ENCODE measurements at places on chromosomes 16 and 17.

- DNase-seq, result no peak
Measured at GRCh38 chr16:87086575-87086974, 230.6 kb downstream of the C16orf95 start.

DNA sequence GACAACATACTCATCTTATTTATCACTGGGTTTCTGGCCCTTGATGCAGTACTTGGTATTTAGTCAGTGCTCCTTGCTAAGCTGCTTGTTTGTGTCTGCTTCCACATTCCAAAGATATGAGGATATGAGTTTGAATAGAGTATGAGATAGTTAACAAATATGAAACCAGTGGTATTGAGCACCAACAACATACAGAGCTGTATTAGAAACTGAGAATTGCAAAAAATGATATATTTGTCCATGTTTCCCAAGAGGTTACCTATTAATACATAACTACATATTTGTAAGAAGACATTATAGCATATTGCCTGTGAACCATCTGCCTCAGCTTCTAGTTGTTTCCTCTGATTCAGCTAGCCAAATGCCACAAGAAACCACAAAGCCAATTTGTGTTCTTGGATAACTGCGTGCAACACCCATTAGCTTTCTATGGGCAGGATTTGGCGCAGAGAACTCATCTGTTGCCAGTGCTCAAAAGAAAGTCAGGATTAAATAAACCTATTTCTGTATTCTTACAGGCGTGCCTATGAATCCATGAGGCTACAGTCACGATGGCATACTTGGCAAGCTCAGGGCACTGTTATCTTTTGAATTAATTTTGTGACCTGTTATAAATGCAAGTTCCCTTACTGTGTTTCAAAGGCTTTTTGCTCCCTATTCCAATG is 194.4 kb downstream of the MAP2K6 start:
- peak; percentile 90 for DNase-seq

- no peak for DNase-seq
Measured at GRCh38 chr17:27895940-27896535, 2.9 kb upstream of the LYRM9 start.

DNA sequence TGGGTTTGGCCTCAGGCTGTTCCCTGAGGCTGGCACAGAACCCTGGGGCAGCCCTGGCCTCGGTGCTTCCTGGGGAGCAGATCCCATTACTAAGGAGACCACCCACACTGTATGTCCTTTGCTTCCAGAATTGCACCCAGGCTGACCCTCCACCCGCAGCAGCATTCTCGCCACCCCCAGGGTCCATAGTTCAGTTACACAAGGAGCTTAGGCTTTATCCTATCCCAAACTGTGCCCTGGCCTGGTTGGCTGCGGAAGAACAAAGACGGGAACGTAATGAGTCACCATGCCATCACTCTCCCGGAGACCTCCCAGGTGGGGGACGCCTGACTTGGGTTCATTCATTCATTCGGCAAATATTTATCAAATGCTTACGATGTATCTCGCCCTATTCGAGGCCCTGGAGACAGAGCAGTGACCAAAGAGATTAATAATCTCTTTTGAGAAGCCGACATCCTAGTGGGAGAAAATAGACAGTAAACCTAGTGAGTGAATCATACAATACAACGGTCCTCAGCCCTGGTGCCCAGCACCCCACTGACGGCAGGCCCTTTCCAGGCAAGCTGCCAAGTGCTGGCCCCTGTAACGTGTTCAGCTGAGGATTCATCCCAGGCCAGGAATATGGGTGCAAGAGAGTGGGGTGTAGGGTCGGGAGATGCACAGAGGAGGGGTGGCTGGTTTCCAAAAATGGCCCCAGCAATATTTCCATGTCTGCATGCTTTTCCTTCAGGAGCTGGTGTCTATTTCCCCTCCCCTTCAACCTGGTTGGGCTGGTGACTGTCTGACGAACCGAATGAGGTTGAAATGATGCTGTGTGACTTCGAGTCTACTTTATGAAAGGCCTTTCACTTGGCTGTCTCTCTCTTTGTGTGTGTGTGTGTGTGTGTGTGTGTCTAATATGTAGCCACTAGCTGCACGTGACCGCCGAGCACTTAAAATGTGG is 134.2 kb downstream of the MGAT5B start:
- DNase-seq, result peak; percentile 42

- no peak for DNase-seq
Measured at GRCh38 chr17:6435968-6436367, 1.0 kb upstream of the AIPL1 start.

DNA sequence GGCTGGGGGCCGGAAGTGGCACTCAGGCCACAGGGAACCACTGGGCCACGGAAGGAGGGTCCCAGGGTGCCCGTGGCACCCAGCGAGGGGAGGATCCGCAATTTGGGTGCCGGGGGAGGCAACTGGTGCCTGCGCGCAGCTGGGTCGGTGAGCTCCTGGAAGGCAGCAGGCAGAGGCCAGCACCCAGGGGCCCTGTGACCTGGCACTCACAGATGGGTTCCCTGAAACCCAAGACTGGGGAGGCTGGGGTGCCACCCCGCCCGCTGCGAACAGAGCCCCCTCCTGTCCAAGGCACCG is 663 bp downstream of the SSTR5 start:
- DNase-seq, result no peak

- no peak for DNase-seq
Measured at GRCh38 chr17:73586275-73586832, 57.9 kb downstream of the SDK2 start.

DNA sequence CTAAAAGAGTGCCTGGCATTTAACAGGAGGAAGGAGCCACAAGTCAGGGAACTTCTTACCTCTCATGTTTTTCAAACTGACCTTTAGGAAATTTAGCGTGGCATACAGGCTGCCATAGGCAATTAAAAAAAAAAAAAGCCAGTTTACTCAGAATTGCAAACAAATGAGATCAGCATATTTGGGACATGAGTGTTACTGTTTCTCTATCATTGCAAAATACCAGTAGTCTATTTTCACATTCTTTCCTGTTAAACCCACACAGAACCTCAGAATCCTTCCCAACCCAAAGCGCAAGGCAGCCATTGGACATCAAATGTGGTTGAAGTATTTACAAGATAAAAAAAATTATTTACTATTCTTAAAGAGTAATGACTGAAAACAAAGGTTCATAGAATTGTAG is 366.4 kb upstream of the DYNLRB2 start:
- peak; percentile 81 for DNase-seq

- DNase-seq, result no peak
Measured at GRCh38 chr16:23398987-23399805, 53.8 kb downstream of the COG7 start.

- DNase-seq, result no peak
Measured at GRCh38 chr16:6132121-6132520, 1034.5 kb upstream of the EEF2KMT start.

DNA sequence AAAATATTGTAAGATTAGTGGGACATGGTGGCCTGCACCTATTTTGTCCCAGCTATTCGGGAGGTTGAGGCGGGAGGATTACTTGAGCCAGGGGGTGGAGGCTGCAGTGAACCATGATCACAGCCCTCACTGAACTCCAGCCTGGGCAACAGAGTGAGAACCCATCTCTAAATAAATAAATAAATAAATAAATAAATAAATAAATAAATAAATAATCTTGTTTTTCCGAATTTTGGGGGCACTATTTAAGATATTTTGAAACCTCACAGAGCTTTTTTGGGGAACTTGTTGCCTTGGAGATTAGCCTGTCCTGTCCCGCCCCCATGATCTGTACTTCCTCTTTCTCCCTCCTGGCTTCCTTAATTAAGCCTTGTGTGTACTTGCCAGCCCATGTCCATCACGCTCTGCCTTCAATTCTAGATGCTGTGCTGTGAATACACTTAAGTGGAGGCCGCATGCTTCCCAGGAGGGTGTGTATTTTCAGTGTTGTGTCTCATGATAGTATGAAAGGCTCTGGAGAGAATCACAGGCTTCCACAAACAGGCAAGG is 4.4 kb downstream of the LGALS9 start:
- no peak for DNase-seq

GRCh38 chr17:9018726-9019125 is 2.6 kb upstream of the NTN1 start:
- DNase-seq, result no peak

DNA sequence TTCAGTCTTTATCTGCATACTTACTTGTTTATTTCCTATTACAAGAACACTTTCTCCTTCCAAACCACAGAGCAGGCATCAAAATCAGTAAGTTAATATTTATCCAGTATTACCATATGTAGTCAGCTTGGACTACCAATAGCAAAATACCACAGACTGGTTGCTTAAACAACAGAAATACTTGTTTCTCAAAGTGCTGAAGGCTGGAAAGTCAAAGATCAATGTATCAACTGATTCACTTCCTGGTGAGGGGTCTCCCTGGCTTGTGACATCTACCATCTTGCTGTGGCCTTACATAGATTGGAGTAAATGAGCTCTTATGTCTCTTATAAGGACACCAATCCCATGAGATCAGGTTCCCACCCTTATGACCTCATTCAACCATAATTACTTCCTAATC is 2.6 kb downstream of the STXBP4 start:
- no peak for DNase-seq

- DNase-seq, result no peak
Measured at GRCh38 chr16:81785138-81785924, 6.2 kb downstream of the PLCG2 start.

DNA sequence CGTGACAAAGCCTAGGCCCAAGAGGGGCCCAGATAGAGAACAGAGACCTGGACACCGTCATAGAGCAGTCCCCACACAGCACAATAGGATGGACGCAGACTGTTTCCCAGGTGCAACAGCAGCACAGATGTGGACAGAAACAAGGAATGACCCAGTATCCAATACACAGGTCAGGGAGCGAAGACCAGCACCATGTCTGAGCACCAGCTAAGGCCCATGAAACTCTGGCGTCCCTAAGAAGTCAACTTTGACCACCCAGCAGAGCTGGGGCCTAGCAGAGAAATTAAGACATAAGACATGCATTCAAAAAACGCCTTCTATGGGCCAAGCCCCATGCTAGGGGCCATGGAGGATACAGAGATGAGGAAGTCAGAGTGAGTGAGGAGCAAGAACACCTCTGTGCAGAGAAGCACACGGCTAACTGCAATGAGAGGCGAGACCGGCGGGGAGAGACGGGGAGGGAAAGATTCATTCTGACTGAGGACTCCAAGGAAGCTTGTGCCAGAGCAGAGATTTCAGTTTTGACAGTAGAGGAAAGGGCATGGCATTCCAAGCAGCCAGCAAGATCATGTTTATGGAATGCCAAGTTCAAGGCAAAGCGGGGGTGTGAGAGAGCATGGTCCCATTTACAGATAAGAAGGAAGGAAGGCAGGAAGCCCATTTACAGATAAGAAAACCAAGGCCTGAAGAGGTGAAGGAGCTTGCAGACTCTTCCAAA is 50.8 kb downstream of the PITPNM3 start:
- DNase-seq, result no peak

- no peak for DNase-seq
Measured at GRCh38 chr17:4148611-4149308, 5.8 kb downstream of the CYB5D2 start.

DNA sequence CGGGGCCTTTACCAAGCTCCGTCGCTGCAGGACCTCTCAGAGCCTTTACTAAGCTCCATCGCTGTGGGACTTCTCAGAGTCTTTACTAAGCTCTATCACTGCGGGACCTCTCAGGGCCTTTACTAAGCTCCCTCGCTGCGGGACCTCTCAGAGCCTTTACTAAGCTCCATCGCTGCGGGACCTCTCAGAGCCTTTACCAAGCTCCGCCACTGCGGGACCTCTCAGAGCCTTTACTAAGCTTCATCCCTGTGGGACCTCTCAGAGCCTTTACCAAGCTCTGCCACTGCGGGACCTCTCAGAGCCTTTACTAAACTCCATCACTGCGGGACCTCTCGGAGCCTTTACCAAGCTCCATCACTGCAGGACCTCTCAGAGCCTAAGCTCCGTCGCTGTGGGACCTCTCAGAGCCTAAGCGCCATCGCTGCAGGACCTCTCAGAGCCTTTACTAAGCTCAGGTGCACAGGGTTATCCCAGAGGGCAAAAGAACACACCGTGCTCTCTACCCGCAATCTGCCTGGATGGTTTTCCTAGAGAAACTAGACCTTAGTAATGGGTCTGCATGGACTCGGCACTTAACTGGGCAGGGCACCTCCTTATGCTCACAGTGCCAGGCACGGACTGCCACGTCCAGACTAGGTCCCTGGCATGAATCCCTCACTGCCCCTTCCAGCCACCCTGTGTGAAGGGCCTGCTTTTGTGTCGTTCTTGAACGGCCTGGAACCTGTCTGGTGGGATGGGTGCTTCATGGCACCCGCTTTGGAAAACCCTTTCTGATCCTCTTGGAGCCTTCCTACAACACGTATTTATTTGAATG is 69.2 kb upstream of the DOC2B start:
- DNase-seq, result no peak
